ENCODE measurements at places on chromosomes 5 and 9.
A peak's percentile ranks its signal among the peaks of the same experiment; 100 is the strongest.

GRCh38 chr5:35229076-35230037 lies 930 bp downstream of the PRLR start:
- no peak for DNase-seq

DNA sequence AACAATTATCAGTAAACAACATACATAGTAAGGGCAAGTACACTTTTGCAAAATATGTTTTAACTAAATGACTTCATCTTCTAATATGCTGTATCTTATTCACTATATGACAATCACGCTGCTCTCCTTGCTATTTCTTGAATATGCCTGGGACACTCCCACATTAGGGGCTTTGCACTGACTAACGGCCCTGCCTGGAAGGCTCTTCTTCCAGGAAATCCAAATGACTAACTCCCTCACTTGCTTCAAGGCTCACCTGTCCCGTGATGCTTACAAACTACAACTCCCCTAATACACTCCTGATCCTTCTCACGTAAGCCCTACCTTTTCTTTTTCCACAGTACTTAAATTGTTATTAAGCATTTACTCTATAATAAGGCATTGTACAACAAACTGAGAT lies 10.6 kb downstream of the ERP44 start:
- no peak for DNase-seq

- no peak for DNase-seq
Measured at GRCh38 chr5:52709167-52709925, 78.4 kb upstream of the ITGA1 start.

GRCh38 chr9:82675102-82675501 lies 387.8 kb downstream of the RASEF start:
- DNase-seq, result no peak

DNA sequence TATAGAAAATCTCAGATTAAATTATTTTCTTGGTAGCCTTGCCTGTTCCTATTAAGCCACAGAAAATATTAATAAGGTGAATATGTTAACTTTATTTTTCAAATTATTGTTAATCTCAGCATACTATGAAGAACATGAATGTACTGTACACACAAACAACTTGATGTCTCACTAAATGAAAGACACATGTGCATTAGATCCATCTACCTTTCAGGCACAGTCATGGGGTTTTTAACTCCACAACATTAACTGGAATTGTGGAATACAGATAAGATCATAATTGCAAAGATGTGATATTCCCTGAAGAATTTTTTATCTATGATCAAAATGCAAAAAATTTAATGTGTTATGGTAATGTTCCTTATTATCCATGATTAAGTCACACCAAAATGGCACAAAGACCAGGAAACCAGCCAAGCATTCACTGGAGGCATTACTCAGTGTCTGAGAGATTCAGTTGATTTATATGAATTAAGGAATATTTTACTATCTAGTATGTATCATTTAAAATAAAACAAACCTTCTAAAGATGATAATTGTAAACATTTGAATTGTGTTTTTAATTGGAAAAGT lies 150.0 kb upstream of the VCAN start:
- DNase-seq, result no peak

DNA sequence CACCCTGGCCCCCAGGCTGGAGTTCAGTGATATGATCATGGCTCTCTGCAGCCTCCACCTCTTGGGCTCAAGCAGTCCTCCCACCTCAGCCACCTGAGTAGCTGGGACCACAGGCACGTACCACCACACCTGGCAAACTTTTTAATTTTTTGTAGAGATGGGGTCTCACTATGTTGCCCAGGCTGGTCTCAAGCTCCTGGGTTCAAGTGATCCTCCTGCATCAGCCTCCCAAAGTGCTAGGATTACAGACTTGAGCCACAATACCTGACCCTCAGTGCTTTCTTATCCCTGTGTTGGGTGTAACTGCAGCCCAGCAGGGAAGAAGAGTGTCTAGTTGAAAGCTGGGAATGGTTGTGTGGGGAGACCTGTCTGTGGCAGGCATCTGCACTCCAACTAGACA lies 10.9 kb downstream of the PTPA start:
- no peak for DNase-seq

DNA sequence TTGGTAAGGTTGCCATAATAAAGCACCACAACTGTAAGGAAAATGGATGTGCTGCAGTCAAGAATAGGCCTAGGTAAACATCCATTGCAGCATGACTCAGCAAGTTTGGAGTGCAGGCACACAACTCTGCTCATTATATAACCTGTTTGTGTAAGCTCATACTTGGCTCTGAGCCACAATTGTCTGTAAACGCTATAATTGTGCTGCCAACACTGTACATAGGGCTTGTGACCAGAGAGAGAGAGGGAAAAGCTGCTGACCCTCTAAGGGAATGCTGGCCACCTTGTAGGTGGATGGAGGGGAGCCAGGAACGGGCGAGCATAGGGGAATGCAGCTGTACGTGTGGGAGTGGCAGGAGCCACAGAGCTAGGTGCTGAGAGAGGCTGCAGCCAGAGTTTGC lies 2186.5 kb upstream of the ACO1 start:
- no peak for DNase-seq

- DNase-seq, result no peak
Measured at GRCh38 chr5:131999041-131999440, 12.4 kb downstream of the ACSL6 start.

- DNase-seq, result no peak
Measured at GRCh38 chr9:97594381-97594921, 38.7 kb downstream of the TSTD2 start.

GRCh38 chr5:115657881-115658233 lies 32.0 kb upstream of the TMED7 start:
- no peak for DNase-seq

GRCh38 chr9:21002040-21002439 lies 29.4 kb downstream of the HACD4 start:
- DNase-seq, result no peak

- DNase-seq, result no peak
Measured at GRCh38 chr5:138032028-138032571, 779 bp downstream of the FAM13B start.

DNA sequence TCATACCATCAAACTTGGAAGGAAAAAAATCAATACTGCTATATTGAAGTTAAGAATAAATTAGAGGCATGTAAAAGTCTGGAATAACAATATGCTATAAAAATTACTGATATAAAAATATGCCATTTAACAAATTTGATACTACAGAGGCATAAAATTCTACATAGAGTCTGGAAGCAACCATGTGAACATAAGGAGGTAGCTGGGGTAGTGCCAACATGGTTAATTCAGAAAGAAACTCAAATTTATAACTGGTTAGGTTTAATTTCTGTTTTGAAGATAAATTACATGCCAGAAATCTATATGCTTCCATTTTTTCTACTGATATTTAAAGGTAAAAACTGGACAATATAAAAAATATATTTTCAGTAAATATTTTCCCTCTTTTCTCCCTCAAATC lies 103.1 kb upstream of the NR4A3 start:
- no peak for DNase-seq

- DNase-seq, result no peak
Measured at GRCh38 chr9:83724436-83724835, 16.7 kb upstream of the UBQLN1 start.

DNA sequence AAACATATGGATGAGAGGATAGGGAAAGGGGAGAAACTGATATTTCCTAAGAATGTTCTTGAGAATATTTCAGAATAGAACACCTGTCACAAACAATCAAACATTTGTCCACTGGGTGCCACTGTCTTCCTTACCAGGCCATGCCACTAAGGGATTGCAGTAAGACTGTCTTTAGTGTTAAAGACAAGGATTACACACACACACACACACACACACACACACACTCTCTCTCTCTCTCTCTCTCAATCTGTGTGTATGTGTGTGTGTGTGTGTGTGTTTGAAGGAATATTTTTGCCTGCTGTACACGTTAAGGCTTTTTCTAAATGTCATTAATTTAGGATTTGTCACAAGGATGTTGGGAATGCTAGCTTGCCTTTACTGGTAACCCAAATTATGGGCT lies 54.4 kb downstream of the CCDC192 start:
- no peak for DNase-seq

DNA sequence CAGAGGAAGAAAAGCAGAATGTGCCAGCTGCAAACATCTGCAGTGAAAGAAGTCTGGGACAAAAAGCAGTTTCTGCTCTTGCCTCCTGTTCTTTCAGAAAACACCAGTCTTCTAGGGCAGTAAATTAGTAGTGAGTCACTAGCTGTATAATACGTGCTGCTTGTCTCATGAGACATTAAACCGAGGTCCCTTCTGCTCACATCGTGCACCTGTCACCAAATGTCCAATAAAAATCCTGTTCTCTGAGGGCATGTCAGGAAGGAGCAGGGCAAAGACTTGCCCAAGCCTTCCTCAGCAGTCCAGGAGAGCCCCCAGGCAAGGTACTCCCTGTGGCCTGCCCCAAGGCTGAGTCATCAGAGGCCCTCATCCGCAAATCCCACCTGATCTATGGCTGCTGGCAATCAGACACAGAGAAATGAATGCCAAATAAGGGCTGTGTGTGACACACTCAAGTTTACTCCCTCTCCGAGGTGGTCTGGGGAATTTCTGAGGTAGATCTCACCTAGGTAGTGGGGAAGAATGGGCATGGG lies 255.3 kb upstream of the SMARCA2 start:
- DNase-seq, result no peak

DNA sequence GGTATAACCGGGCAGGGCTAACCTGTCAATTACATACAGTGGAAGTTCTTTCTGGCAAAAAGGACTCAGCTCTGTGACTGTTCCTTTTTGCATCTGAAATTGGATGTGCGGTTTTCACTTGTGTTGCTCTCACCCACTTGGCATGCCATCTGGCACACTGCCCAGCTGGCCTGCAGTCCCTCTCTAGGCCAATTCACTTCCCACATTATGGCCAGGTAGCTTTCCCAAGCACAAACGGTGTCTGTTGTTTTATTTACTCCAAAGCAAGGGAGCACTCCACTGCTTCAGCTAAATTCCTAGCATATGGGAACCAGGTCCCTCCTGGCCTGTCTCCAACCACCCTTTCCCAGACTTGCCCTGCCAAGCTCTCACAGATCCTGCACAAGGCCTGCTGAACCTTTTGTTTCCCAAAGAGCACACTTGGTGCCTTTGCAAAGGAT lies 132.5 kb downstream of the SEMA6A start:
- no peak for DNase-seq

DNA sequence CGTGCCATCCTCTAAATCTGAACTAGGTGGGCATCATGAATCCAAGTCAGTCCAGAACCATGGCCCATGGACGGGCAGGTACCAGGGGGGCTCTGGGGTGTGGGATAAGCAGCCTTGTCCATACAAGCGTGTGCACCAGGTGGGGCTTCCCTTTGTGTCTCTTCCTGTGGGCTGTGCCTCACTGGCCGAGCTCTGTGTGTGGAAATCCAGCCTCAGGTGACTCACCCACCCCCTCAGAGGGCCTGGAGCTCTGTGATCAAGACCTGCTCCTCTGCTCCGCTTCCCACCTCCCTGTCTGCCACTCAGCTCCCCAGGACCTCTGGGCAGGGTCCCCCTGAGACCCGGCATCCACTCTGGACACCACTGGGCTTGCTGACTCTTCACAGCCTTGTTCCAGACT lies 33.0 kb downstream of the GADD45G start:
- no peak for DNase-seq

DNA sequence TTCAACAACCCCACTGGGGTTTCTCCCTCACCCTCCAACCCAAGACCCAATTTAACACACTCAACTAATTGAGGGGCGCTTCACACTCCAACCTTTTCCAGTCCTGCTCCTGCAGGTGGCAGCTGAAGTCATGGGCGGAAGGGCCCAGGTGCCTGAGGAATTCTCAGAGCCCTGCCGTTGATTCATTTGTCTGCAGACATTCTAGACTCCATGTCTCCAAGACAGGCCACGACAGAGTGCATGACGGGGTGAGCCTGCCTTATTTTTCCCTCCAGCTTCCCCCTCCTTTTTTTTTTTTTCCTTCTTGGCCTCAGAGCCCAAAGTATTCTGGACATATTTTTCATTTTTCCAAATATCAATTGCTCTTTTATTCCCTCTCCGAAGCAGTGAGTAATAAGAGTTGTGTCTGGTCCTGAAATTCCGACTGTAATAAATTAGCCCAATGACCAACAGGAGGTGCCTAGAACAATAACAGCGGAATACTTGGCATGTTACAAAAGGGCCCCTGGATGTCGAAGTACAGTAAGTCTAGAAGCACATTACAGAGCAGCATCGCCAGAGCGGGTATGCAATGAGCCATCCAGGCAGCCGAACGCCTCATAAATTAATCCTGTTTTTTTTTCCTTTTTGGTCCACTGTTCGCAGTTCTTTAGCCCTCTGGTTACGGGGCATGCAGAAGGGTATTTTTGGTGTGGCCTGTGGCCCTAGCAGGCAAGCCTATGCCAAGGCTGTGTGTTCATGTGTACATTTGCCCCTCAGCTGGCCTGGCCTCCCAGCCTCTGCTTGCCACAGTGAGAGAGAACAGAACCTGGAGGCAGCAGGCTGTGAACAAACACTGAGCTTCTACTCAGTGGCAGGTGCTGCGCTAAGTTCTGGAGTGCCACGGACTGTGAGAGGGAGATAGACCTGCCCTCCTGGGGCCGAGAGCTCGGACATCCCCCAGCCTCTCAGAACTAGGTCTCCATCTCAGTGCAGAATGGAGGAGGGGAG lies 8.6 kb upstream of the SMIM23 start:
- no peak for DNase-seq

DNA sequence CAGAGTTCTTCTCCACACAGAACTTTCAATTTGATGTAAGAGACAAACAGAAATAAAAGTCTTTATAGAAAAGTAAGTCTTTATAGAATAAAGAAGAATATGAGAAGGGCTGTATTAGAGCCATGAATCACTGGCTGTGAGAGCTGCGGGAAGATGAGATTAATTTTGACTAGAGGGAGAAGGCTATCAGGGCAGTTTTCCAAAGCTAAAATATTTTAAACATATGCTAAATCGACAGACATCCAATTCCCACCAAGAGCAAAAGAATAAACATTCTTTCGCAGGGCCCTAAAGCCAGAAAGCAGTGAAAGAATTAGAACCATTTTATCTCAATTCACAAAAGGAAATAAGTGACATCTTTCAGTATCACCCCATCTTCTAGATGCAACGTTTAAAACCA lies 208.3 kb upstream of the MAP3K1 start:
- no peak for DNase-seq

- DNase-seq, result no peak
Measured at GRCh38 chr9:89807101-89807395, 202.2 kb downstream of the GADD45G start.

DNA sequence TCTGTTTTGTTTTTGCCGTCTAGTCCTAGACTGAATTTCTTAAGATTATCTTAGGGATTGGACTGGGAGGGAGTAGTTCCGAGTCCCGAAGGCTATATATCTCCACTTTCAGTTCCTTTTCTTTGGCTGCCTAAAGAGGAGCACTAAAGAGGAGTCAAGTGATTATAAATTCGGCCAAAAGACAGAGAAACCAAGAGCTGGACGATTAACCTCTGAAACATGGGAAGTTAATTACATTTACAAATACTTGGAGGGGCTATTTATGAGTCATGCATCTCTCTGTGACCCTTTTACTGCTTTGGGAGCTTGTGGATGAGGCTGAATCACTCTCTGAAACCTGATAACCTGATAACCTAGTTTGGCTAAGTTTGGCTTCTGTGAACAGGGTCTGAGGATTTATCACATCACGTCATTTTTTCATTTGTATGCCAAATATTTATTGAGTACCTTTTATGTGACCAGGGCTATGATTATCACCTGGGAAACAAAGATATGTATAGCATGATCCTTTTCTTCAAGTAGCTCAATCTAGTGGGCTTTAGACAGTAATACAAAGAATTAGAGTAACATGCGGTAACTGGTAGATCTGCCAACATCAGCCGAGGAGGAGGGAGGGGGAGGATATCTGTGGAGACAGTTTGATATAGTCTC lies 180.9 kb downstream of the CD180 start:
- DNase-seq, result no peak

- no peak for DNase-seq
Measured at GRCh38 chr5:102600964-102601363, 102.2 kb upstream of the SLCO6A1 start.

GRCh38 chr9:93575796-93576257 lies 557 bp upstream of the PHF2 start:
- peak; percentile 36 for DNase-seq
